Activated CD4-positive, alpha-beta T cell treated with anti-CD3 and anti-CD28 coated beads, Interleukin-2, amount 10 ng/mL, durations not matched to agents 24 days and 14 days (primary cell): ENCODE measurements at places on chromosomes 3 and 15. TPM values are rescaled to one million over a fixed set of nuclear protein-coding genes. Genes with fewer than 3 reads are reported as not detected.

- H3K27me3 ChIP-seq: peaks cover 33% of the 10 kb centered on the region
- DNase-seq: no peak
These were observed 59.1 kb downstream of the SMAD6 start for GRCh38 chr15:66760968-66761725.

Gene CGNL1
- total RNA-seq: not detected in 2 replicates

Gene CFAP161
- total RNA-seq: not detected in 2 replicates

DNA sequence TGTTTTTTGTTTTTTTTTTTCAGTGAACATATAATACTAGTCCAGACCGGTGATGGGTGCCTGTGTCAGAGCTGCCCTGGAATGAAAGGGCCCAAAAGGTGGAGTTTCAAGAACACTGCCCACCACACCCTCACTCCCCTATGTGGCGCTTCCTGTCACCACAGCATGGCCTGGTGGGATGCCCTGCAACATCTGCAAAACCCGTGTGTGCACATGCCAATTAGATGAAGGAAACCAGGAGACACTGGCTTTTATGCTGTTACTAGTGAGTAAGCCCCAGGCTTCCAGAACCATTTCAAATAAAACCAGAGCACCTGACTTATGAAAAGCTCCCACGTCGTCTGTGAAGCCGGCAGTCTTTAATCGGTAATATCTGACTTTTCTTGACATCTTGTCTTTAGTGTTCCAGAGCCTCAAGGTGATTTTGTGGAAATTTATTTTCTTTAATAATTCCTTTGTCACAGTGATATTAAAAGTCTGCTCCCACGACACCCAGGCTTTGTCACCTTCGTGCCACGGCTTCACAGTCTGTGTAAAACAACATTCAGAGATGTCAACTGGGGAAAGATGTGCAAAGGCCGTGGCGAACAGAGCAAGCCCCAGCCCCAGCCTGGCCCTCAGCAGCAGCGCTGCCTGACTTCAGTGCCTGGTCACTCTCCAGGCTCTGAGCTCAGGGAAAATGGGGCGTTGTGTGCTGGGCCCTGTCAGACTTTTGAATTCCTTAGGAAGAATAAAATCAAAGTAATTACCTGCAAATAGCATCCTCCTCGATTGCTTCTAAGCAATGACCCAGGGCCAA, 6.4 kb downstream of the CFAP92 start:
- H3K4me1 ChIP-seq: no peaks in the 10 kb centered on the region
- no peak overlapping the region for H3K4me3 ChIP-seq
- H3K36me3 ChIP-seq: no peaks in the 10 kb centered on the region
- H3K27ac ChIP-seq: no peak overlapping the region
- no peaks in the 10 kb centered on the region for H3K27me3 ChIP-seq

Gene GLDN
- total RNA-seq: not detected in 2 replicates

Gene AGBL1
- total RNA-seq: not detected in 2 replicates

- H3K27me3 ChIP-seq: no peaks in the 10 kb centered on the region
- no peak overlapping the region for H3K27ac ChIP-seq
- no peak for DNase-seq
- H3K4me3 ChIP-seq: no peak overlapping the region
- no peaks in the 10 kb centered on the region for H3K4me1 ChIP-seq
These were observed 104.3 kb upstream of the PLXNA1 start for GRCh38 chr3:126878664-126879063.

Gene OCA2
- not detected in 2 replicates for total RNA-seq

DNA sequence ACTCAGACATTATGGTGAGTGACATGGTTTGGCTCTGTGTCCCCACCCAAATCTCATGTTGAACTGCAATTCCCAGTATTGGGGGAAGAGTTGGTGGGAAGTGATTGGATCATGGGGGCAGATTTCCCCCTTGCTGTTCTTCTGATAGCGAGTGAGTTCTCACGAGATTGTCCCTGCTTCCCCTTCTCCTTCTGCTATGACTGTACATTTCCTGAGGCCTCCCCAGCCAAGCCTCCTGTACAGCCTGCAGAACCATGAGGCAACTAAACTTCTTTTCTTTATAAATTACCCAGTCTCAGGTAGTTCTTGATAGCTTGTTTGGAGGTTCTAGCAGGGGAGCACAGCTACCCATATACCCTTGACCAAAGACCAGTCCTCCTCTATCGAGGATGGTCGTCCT, 45.9 kb downstream of the ADAM10 start:
- peaks cover 77% of the 10 kb centered on the region for H3K36me3 ChIP-seq
- peaks cover 47% of the 10 kb centered on the region for H3K4me1 ChIP-seq
- no peak overlapping the region for H3K4me3 ChIP-seq
- no peaks in the 10 kb centered on the region for H3K27me3 ChIP-seq

Gene MELTF
- total RNA-seq: 8.8 and 10.6 TPM in 2 replicates

Gene SLC28A1
- not detected in 2 replicates for total RNA-seq

GRCh38 chr15:29079479-29079878, 190.1 kb downstream of the NSMCE3 start:
- no peak overlapping the region for H3K27ac ChIP-seq
- H3K4me3 ChIP-seq: no peak overlapping the region
- H3K36me3 ChIP-seq: no peaks in the 10 kb centered on the region
- no peaks in the 10 kb centered on the region for H3K4me1 ChIP-seq
- no peak for DNase-seq

- H3K27ac ChIP-seq: peak overlapping the region; percentile 89
- peak; percentile 88 for DNase-seq
- peaks cover 27% of the 10 kb centered on the region for H3K4me1 ChIP-seq
- no peaks in the 10 kb centered on the region for H3K27me3 ChIP-seq
These were observed 495 bp downstream of the CDC25A start for GRCh38 chr3:48187579-48188265.

DNA sequence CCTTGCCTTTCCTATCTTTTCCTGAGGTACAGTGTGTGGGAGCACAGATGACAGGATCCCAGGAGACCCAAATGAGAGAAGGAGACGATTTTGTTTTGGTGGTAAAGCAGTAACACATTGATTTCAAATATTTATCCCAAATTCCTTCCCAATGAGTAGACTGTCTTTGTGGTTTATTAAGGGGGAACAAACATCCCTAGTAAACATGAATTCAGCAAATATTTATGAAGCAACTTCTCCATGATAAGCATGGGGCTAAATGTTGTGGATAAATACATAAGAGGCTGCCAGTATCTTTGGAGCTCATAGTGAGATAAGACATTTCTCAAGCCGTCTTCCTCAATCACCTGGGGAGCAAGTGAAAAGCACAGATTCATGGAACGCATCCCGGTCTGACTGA, 460.8 kb upstream of the CFAP20DC start:
- H3K4me3 ChIP-seq: no peak overlapping the region
- no peaks in the 10 kb centered on the region for H3K4me1 ChIP-seq
- DNase-seq: no peak
- H3K36me3 ChIP-seq: no peaks in the 10 kb centered on the region
- peaks cover 3% of the 10 kb centered on the region for H3K27me3 ChIP-seq

- no peaks in the 10 kb centered on the region for H3K36me3 ChIP-seq
- no peak overlapping the region for H3K27ac ChIP-seq
- no peak for DNase-seq
- H3K27me3 ChIP-seq: peaks cover 2% of the 10 kb centered on the region
These were observed 226.6 kb downstream of the GREM1 start for GRCh38 chr15:32944431-32944830.

- H3K27ac ChIP-seq: peak overlapping the region; percentile 93
- no peaks in the 10 kb centered on the region for H3K27me3 ChIP-seq
- H3K36me3 ChIP-seq: peaks cover 11% of the 10 kb centered on the region
These were observed 28.0 kb downstream of the LRRC28 start for GRCh38 chr15:99279290-99279689.

GRCh38 chr3:197151580-197151979, 122.0 kb upstream of the MELTF start:
- H3K27me3 ChIP-seq: no peaks in the 10 kb centered on the region
- no peak for DNase-seq
- no peak overlapping the region for H3K4me3 ChIP-seq
- peaks cover 3% of the 10 kb centered on the region for H3K4me1 ChIP-seq
- no peak overlapping the region for H3K27ac ChIP-seq
